CD4-positive, alpha-beta T cell treated with Interleukin-21 for 1 hour (primary cell): ENCODE measurements at places on chromosomes 5 and 9.

- no peak for DNase-seq
These were observed 30.7 kb downstream of the GRIN3A start for GRCh38 chr9:101707721-101708120.

DNA sequence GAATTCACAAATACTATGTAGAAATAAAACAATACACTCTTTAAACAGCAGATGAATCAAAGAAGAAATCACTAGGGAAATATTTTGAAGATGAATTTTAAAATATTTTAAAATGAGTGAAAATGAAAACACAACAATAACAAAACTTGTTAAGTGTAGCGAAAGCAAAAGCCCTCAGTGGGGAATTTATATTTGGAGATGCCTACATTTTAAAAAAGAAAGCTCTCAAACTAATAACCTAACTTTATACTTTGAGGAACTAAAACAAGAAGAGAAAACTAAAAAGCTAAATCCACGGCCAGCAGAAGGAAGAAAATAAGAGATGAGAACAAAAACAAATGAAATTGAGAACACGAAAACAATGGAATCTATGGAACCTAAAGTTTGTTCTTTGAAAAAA is 22.7 kb downstream of the SPDL1 start:
- DNase-seq, result no peak

DNA sequence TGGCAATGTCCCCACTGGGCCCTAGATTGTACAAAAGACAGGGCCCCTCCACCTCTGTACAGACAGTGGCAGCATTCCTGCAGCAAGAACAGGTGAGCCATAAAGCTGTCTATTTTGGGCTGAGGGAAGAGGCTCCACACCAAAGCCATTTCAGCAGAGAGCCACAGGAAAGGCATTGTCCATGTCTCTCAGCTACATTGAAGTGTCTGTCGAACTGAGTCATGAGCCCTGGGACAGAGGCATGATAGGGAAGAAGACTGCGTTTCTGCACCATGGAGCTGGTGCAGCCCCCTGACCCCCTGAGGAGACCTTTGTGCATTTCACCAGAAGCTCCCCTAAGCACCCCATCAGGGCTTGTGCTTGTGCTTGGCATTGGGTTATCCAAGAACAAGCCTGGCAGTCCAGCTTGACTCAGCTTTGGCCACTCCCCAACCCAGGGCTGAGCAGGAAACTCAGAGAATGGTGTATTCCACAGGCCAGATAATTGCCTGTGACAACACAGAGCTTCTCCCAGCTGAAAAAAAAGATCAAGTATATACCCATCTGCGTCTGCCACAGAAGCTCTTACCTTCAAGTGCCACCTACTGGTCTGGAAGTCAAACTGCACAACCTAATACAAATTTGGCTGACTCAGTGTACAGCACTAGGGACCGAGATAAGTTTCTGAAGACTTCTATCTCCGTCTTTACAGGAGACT is 5.9 kb upstream of the FRMD3 start:
- DNase-seq, result peak; percentile 12

- peak; percentile 66 for DNase-seq
These were observed 7.0 kb upstream of the EBF1 start for GRCh38 chr5:159106569-159107282.

GRCh38 chr9:136571531-136571930 is 25.7 kb upstream of the NOTCH1 start:
- no peak for DNase-seq

- no peak for DNase-seq
These were observed 760.3 kb downstream of the EFNA5 start for GRCh38 chr5:106910486-106910885.

- DNase-seq, result no peak
These were observed 67.8 kb upstream of the SLC1A1 start for GRCh38 chr9:4422495-4422894.

- DNase-seq, result no peak
These were observed 152.4 kb downstream of the BRINP1 start for GRCh38 chr9:119216651-119217331.

DNA sequence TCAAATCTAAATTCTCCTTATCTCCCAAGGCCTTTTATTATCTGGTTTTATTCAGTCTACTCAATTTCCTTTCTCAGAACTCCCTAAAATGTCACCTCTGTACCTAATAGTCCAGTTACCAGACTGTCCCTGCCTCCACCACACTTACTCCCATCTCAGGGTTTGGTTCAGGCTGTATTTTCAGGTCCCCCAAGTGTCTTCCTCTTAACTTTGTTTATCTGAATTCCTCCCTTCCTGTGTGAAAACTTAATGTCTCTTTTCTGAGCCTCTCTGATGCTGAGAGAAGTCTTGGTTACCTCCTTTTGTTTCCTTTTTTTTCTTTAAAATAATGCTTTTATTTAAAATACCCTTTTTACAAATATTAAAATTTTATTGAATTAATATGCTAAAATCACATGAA is 133.4 kb downstream of the PAM start:
- DNase-seq, result peak; percentile 10

GRCh38 chr5:176736301-176736930 is 73.9 kb upstream of the UNC5A start:
- no peak for DNase-seq

- DNase-seq, result no peak
These were observed 18.8 kb upstream of the FAM13B start for GRCh38 chr5:138051441-138052296.

GRCh38 chr9:90838098-90838497 is 36.5 kb downstream of the SYK start:
- DNase-seq, result no peak

DNA sequence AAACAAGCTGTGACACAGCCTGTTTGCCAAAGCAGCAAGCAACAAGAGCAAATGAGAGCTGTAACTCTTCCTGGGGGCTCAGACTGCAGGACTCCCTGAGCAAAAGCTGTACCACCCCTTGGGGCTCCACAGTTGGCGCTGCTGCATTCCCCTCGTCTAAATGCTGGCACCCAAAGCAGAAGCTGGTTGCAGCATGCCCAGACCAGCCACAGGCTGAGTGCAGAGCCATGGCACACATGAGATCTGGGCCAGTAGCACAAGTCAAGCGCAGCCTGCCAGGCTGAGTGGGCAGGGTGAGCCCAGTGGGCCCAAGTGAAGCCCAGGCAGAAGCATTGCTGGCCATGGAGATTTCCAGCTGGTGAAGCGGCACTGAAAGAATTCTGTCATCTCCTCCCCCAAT is 157.3 kb upstream of the GRAMD2B start:
- no peak for DNase-seq

- DNase-seq, result peak; percentile 93
These were observed at the start of gene RMRP for GRCh38 chr9:35657546-35658136. Gene RMRP (minus strand): TSS chr9:35658019.

GRCh38 chr5:143147383-143147782 is 256.1 kb downstream of the NR3C1 start:
- no peak for DNase-seq

GRCh38 chr9:78745331-78745730 is 448.4 kb downstream of the PSAT1 start:
- DNase-seq, result no peak

DNA sequence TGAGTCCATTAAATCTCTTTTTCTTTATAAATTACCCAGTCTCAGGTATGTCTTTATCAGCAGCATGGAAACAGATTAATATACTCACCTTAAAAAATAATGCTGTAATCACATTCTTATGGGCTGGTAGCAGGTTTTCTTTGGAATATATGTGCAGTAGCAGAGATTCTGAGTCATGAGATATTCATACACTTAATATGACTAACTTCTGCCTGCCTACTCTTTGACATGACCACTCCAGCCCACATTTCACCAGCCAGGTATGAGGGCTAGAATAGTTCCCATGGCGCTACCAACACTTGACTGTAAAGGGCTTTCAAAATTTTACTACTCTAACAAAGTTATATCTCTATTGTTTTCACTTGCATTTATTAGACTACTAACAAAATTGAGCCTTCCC is 74.1 kb upstream of the GHR start:
- no peak for DNase-seq

GRCh38 chr5:129963359-129963758 is 59.1 kb downstream of the CHSY3 start:
- DNase-seq, result no peak

DNA sequence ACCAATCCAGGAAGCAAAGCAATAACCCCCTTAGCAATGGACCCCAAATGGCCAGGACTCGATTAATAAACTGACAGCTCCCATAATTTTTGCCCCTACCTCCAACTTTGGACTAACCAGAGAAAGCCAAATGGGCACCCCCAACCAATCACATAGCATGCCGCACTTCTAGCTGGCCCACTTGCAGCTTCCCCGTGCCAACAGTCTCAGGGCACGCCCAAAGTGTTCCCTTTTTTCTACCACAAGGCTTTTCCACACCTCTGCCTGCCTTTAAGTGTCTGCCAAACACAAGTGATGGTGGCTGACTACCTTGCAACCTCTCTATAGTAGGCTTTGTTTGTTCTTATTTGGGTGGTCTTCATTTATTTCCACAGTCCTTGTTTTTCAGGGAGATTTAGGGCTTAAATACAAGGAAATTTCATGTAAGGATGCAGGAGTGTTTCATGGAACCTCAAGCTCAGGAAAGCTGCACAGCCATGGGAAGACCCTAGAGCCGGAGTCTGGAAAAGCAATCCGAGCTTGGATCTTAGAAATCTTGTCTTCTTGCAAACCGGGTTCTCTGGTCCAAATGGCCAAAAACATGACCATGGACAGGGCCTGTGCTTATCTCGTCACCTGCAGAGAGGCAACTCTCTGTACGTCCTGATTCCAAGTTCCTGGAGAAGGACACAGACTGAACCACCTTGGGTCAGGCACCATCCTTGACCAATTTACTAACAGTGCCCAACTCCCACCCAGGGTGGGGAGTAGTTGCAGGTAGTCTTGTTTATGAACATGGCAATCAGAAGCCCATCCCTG is 89.2 kb downstream of the THBS4 start:
- no peak for DNase-seq

- DNase-seq, result no peak
These were observed 255.5 kb downstream of the CAAP1 start for GRCh38 chr9:26637101-26637500.

- DNase-seq, result no peak
These were observed 146.7 kb downstream of the YTHDC2 start for GRCh38 chr5:113660206-113660605.
